Activated CD8-positive, alpha-beta memory T cell treated with anti-CD3 and anti-CD28 coated beads, Interleukin-2, amount 50 U/mL, for 4 hours (primary cell): ENCODE measurements at places on chromosomes 11 and 22.

DNA sequence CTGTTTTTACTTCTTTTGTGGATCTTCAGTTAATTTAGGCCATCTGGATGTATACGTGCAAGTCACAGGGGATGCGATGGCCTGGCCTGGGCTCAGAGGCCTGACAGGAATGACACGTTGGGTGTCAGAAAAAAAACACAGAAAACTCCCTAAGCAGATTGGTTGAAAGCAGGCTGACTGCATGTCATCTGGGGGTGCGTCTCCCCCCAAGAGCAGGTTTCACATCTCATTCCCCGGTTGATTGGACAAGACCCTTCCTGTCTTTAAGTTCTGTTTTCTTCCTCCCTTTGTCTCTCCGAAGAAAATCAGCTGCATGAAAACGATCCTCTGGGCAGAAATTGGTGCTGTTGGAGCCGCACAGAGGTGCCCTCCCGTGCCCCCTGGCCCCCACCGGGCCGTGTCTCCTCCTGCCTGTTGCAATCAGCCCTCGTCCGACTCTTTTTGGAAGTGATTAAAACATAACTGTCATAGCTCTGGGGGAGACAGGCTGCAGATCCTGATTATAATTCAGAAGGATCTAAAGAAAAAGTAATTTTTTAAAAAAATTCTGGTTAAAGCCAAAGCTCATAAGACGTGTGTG lies 71.8 kb upstream of the PARVG start:
- DNase-seq, result no peak

DNA sequence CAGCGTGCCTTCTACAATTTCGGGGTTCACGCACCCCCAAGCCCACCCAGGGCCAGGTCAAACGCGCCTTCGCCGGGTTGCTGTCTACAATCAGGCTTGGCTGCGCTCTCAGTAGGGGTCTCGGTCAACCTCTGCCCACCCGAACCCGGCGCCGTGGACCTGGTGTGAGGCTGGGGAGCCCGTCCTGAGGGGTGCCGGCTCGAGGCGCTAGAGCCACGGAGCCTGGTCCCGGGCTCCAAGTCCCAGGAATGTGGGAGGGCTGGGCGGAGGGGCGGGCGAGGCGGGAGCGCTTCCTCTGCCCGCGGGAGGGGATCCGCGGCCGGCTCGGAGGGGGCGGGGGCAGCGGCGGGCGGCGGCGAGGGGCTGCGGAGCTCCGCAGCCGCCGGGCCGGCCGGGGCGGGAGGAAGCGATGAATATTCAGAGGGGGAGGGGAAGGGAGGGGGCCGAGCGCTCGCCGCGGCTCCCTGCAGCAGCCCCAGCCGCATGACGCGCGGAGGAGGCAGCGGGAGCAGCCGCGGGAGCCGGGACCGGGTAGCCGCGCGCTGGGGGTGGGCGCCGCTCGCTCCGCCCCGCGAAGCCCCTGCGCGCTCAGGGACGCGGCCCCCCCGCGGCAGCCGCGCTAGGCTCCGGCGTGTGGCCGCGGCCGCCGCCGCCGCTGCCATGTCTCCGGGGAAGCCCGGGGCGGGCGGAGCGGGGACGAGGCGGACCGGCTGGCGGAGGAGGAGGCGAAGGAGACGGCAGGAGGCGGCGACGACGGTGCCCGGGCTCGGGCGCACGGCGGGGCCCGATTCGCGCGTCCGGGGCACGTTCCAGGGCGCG lies at the start of gene PTPRJ:
PTPRJ (plus strand) TSS at position 472 of the 819 bp plus-strand sequence. CDS start 354 bp downstream, outside the sequence.
- DNase-seq, result peak; percentile 69

- no peak for DNase-seq
These were observed 230.9 kb upstream of the SESN3 start for GRCh38 chr11:95461858-95462257.

GRCh38 chr11:9821008-9821752 lies 157.3 kb downstream of the SWAP70 start:
- DNase-seq, result no peak

- DNase-seq, result no peak
These were observed 758.3 kb downstream of the NELL1 start for GRCh38 chr11:21427726-21428125.

- DNase-seq, result no peak
These were observed 51.5 kb upstream of the RPS13 start for GRCh38 chr11:17129003-17129402.

DNA sequence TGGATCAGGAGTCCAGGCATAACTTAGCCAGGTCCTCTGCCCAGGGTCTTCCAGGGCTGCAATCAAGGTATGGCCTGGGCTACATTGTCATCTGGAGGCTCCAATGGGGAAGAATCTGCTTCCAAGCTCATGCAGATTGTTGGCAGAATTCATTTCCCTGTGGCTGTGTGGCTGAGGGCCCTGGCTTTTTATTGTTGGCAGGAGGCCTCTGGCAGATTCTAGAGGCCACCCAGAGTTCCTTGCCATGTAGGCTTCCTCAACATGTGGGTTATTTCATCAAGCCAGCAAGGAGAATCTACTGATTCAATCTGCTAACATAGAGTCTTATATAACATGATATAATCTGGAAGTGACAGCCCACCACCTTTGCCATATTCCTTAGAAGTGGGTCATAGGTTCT lies 16.4 kb upstream of the EP300 start:
- DNase-seq, result no peak

DNA sequence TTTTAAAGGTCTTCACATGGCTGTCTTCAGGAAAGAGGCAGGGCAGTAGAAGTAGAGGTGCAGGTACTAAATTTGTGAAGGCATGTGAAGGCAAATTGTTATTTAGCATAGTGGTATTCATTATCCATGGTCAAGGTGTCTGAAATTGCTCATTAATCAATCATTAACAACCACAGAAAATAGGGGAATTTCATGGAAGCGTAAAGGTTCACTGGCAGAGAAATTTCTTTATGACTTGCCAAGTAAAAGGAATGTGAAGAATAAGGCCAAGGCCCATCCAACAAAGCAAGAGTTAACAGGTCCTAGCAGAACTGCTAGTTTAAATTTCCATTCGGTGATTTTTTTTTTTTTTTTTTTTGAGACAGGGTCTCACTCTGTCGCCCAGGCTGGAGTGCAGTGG lies 59.0 kb downstream of the RSF1 start:
- DNase-seq, result no peak

- no peak for DNase-seq
These were observed 42.1 kb downstream of the RIBC2 start for GRCh38 chr22:45455621-45456020.

DNA sequence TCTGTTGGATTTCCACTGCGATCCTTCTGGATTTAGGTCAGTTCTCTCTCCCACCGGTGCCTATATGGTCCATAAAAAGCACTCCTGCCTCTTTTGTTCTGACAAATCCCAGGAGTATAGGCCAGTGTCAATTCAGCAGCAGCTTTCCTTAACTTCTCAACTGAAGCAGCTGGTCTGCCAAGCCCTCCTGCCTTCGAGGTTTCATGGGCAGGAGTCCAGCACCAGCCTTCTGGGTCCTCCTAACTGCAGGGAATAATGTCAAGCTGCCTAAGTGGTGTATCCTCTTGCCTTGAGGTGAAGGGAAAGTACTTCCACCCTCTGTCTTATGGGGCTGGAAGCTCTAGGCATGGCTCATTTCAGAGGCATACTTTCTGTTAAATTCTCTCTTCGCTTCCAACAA lies 149.4 kb upstream of the NCAM1 start:
- no peak for DNase-seq

DNA sequence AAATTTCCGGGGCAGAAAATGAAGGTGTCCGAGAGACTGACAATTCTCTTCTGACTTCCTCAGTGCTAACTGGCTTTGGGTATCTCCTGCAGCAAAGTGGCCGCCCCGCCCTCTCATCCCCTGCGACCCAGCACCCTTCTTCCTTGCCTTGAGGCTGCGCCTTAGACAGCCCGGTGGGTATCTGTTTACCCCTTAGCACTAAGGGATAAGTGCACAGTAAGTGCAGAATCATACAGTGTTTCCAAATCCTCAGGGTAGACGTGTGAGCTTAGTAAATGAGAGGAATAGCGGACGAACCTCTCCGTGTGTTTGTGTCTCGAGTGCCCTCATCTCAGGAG lies 368 bp upstream of the CHORDC1 start:
- DNase-seq, result no peak

GRCh38 chr11:126997196-126997595 lies 3.4 kb downstream of the KIRREL3 start:
- DNase-seq, result no peak

DNA sequence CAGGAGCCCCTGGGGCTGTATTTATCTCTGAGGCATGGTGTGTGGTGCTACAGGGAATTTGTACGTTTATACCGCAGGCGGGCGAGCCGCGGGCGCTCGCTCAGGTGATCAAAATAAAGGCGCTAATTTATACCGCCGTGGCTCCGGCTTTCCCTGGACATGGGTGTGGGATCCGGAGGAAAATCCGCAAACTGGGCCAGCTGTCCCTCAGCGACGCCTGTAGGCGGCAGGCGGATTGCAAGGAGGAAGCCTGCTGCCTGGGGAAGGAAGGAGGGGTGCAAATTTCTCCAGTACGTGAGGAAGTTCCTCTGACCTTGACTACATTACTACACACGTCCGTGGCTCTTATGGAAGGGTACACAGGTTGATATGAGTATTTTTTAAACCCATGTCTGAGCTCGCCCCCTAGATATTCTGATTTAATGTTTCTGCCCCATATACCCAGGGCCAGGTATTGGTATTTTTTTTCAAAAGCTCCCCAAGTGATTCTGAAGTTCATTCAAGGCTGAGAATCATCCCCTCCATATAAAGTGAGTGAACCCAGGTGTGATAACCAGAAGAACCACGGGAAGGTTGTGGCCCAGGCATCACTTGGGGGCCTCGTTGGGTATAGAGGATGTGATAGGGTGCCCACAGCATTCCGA lies 2.8 kb downstream of the MYOD1 start:
- no peak for DNase-seq

DNA sequence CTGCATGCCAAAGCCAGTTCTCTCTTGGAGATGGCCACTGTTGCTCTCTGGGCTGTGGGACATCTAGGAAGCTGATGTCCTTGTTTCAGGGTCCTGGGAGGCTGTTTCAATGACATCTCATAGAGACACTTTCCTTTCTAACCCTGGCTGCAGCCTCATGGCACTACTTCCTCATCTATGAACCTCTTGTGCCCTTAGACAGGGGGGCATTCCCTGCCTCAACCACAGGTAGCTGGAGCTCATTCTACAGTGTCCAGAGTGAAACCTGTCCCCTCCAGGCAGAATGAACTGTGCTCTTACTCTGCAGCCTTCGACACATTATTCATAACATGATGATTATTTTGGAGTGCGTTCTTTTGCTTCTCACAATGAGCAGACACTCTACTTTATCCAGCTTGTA lies 309.2 kb downstream of the ST3GAL4 start:
- DNase-seq, result no peak

DNA sequence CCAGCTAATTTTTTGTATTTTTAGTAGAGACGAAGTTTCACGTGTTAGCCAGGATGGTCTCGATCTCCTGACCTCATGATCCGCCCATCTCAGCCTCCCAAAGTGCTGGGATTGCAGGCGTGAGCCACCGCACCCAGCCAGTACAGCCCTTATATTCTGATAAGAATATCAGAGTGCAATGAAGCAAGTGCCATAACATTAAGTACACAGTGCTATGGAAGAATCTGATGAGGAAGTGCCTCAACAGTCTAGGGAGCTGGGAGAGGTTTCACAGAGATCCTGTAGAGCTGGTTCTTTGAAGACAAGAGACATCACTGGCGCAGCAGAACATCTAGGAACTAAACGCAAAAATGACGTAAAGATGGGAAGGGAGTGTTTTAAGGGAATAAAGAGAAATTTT lies 2.1 kb downstream of the RTCB start:
- no peak for DNase-seq

- DNase-seq, result peak; percentile 12
These were observed 6.4 kb downstream of the MUC5AC start for GRCh38 chr11:1163911-1164735.

DNA sequence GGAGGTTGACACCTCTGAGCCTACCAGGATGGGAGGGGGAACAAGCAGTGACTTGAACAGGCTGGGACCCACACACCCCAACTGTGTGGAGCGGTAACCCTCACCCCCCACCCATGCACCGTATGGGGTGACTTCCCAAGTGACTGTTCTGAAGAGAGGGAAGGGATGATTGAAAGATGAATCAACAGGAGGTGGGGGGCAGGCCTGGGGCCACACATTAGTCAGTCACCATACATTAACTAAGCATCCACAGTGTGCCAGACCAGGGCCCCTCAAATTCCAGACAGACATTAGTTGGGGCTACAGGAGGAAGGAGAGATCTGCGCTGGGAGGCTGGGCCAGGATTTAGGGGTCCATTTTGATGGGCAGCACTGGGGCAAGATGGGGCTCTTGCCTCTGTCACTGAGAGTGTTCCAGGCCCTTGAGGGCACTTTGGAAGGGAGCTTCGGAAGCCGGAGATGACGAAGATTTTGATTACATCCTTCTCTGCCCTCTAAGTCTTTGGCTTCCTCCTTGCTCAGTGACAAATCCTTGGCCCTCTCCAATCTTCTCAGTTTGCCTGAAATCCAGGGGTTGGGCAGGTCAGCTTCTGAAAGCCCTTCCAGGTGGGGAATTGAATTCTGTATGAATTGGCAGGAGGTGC lies 966 bp downstream of the SMTN start:
- no peak for DNase-seq

GRCh38 chr11:3857628-3858027 lies 2.2 kb downstream of the STIM1 start:
- DNase-seq, result no peak

DNA sequence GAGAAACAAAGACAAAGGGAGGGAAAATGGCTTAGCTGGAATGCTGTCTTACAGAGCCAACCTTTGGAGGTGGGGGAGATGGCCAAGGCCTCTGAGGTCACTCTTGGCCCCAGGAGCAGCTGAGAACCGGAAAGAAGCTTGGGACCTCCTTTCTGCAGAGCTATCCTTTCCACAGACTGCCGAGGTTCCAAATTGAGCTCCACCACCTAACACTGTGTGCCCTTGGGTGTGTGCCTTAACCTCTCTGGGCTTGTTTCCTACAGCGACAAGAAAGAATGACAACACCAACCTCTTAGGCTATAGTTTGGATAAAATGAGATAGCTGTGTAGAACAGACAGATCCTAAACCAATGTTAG lies 23.2 kb downstream of the RTN4RL2 start:
- no peak for DNase-seq

DNA sequence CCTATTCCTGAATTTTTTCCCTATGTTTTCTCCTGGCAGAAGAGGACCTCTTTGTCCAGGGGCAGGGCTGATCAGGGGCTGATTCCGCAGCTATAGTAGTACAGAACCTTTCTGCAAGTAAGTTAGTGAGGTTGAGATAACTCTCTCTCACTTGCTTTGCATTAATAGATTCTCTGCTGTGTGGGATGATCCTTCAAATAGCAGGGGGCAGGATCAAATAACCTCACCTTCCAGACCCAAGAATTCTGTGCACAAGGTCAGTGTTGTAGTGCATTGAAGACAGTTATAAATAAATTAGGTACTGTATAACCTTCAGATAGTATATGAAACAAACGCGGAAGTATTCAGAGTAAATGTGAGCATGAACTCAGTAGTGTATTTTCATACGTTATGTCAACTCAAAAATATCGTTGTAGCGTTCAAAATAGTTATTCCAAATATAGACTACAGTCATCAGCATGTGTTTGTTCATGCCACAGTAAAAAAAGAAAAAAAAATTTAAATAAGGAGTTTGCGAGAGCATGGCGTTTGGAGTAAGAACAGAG lies 278 bp downstream of the MMP26 start:
- no peak for DNase-seq
